HEK293T (cell line): ENCODE measurements at places on chromosomes 12 and 14.

DNA sequence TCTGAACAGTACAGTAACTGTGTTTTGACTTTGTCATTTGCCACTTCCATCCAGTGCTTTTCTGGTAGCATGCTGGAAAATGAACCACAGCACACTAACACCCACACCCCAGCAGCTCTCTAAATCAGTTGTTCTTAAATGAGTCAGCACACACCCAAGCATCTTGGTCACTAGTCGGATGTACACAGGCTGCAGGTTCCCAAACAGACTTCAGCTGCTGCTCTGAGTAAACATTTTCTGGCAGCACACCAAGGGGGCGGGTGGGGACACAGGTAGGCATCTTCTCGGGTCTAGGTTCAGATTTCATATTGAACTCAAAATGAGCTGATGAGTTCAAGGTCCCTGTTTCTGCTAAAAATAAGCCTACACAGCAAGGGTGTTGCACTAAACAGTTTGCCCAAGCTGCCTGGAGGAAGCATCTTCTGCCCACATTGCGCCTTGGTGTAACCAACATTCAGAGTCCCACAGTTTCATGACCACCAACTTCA, 39.8 kb downstream of the IFNG start:
- no peak for DNase-seq

DNA sequence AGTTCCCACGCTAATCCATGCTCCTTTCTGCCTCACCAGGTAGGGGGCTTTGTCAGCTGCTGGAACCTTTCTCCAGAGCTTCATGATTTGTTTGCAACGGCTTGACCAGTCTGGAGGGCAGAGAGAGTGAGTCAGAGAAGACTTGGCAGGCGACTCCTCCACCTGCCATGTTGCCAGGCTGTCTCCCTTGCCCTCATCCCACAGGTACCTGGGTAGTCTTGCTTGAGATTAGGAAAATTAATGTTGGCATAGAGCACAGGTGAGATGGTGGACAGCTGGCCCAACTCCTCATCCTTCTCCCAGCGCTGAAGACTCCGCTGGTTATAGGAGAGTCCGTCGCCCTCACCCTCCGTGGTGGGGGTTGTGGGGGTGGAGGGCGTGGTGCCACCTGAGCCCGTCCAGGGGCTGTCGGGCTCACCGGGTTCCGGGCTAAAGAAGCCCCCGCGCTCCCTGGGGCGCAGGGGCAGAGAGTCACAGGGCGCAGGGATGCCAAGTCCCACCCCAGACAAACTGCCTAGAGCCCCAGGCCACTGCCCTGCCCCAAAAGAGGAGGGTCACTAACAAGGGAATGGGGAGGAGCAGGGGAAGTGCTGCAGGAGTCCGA, 18.6 kb downstream of the KMT2D start:
- DNase-seq = no peak

GRCh38 chr14:37974421-37974820, 233.3 kb upstream of the SSTR1 start:
- no peak for DNase-seq

- peak; percentile 24 for DNase-seq
Observed at GRCh38 chr14:31084385-31084784, 58.2 kb upstream of the STRN3 start.

GRCh38 chr12:63149909-63150712, 890 bp downstream of the AVPR1A start:
- DNase-seq = no peak

DNA sequence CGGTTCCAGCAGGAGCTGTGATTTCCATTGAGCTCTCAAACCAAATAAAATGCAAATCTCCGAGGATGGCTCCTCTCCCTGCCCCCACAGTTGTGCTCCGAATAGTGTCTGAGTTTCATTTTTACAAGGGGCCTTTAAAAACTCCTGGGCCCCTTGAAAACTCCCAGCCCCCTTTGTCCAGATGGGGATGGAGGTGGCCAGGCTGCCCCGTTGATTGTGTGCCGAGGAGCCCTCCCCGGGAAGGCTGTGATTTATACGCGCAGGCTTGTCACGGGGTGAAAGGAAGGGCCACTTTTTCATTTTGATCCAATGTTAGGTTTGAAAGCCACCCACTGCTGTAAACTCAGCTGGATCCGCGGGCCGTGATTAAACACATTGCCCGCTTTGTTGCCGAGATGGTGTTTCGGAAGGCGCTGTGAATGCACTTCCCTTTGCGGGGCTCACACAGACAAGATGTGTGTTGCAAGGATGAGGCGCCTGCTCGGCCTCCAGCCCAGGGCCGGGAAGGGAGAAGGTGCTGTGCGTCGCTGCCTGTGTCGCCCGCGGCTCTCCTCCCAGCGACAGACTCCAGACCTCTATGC, 98.8 kb downstream of the TMEM132C start:
- no peak for DNase-seq

DNA sequence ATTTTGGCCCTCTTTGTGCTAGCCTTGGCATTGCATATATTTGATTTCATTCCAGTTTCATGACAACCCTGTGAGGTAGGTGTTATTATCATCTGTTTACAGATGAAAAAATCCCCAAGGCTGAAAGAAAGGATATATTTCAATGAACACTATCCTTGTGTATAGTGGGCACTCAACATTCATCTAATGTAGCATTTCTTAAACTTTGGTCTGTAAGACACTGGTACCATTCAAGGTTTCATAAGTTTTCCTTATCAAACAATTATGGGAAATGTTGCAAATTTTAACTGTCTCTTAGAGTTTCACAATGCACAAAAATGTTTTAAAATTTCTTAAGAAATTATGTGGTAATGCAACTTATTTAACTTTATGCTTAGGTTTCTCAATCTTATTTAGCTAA, 44.3 kb downstream of the ATP23 start:
- no peak for DNase-seq

DNA sequence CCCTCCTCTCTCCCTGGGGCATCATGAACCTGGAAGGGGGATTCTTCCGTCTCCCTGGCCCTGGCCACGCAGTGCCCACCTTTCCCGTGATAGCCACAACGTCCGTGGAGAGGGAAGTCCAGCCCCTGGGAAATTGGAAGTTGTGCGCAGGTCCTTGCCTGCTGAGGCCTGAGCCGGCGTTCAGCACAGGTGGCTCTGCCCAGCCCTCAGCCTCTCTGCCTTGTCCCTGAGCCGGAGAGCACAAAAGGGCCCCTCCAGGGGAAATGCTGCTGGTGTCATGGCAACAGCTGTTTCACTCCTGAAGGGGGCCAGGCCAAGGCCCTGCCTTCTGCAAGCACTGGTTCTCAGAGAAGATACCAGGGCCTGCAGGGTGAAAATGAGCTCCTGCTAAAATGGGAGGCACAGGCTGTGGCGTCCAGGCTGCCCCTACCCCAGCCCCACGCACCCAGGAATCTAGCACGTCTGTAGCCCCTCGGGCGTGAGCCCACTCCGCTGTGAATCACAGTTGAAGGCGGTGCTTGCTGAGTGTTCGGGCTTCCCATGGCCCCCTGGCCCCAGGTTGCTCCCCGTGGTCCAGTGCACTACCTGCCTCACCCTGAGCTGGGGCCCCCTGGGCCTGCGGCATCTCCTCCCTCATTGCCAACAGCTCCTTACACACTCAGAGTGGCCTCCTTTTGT, 149.4 kb downstream of the ADGRD1 start:
- DNase-seq = no peak

DNA sequence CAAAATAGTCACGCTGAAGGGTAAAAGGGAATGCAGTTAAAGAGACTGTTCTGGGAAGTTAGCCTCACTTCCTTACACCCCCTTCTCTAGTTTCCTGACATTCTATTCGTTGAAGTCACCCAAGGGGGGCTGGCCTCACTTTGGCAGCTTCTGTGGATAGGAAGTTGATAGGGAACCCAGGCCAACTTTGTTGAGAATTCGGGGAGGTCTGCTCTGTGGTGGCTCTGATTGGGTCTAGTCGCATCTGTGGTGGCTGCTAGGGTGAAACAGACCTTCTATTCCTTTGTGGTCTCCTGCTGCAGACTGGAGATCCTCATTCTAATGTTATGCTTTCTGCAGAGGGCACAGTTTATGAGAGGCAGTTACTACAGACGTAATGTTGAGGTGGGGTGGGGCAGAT, 28.8 kb upstream of the GZMB start:
- DNase-seq = no peak

DNA sequence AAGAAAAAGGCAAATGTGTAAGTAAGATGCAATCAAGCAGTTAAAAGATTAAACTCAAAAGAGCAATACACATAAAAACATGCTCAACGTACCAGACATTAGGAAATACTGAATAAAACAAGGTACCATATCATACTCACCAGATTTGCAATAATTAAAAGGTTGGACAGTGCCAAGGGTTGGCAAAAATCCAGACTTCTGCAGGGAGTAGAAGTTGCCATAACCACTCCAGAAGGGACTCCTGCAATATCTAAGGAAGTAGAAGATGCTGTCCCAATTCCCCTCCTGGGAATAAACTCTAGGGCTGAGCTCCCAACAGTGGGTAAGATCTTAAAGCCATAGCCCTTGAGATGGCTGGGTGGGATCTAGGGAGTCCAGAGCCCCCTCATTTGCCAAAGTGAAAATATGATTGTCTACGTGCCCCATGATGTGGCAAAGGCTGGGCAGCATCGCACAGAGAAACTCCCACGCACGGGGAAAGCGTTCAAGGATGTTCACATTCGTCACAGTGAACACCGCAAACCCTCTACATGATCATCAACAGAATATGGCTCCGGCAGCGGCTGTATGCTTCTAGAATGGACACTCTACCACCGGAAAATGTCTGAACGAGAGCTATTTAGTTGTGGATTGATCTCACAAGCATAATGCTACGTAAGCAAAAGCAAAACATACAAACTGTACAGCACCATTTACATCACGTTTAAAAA, 12.3 kb downstream of the KCTD10 start:
- no peak for DNase-seq

GRCh38 chr14:99272899-99273765, 1.1 kb upstream of the BCL11B start:
- DNase-seq = no peak

DNA sequence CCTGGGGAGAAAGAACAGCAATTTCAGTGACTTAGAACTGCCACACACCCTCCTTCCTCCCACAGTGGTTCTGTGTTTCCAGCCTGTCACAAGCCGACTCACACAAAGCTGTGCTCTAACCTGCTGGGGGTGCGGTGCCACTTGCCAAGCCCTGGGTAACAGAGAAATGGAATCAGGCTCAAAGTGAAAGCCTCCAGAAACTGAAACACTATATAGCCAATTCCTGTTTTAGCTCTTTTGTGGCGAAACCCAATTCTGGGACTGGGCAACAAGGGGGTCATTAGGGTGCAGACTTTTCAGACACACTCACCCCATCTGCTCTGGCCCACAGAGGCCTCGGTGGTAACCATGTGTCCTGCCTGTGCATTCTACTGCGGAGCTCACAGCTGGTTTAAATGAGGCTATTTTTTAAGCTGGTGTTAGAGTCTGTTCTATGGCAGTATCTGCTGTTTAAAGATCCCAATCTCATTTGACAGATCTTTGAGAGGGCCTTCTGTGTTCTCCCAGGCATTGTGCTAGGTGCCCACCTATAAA, 15.2 kb upstream of the ACTR6 start:
- DNase-seq = no peak

DNA sequence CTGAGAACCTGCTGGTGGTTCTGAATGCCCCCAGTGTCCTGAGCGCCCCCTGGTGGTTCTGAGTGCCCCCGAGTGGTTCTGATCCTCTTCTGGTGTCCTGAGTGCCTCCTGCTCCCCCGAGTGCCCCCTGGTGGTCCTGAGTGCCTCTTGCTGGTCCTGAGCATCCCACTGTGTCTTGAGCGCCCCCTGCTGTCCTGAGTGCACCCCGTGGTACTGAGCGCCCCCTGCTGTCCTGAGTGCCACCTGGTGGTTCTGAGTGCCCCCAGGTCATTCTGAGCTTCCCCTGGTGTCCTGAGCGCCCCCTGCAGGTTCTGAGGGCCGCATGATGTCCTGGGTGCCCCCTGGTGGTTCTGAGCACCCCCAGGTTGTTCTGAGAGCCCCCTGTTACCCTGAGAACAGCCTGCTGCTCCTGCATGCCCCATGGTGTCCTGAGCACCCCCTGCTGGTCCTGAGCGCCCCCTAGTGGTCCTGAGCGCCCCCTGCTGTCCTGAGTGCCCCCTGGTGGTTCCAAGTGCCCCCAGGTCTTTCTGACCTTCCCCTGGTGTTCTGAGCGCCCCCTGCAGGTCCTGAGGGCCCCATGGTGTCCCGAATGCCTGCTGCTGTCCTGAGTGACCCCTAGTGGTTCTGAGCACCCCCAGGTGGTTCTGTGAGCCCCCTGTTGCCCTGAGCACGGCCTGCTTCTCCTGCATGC, 1165.4 kb downstream of the TMEM121 start:
- peak; percentile 9 for DNase-seq

- DNase-seq = no peak
Observed at GRCh38 chr12:23368590-23368989, 580.9 kb downstream of the SOX5 start.

DNA sequence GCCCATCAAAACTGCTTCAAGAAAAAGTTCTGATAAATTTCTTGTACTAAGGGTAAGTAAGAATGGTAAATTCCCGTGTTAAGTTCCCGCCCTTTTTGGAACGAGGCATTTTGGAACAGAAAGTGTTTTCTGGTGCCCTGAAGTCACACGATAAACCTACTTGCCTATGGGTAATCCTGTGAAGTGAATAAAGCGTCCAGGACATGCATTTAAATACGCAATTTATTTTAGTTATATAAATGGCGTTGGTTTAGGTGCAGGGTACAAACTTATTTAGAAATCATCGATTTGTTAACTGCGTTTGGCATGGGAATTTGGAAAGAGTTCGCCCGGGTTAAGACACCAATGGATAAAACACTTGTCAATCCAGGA, 715 bp upstream of the RAP1B start:
- no peak for DNase-seq

- no peak for DNase-seq
Observed at GRCh38 chr12:113359133-113359938, 949 bp downstream of the PLBD2 start.

GRCh38 chr12:130650131-130650530, 66.0 kb downstream of the RIMBP2 start:
- no peak for DNase-seq

DNA sequence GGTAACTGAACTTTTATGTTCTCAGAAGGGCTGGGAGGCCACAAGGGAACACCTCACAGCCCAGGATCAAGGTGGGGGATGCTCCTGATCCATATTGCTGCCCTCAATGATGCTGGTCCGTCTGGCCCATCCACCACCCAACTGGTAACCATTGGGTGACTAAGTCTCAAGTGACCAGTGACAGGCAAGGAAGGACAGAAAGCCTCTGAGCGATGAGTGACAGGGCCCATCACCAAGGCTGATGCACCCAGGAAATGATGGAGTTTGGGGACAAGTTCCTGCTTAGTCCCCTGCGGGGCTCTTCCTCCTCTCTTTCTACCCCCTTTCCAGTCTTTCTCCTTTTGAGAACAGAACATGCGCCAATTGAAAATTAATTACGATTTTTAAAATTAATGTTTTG, 2.6 kb upstream of the MMP19 start:
- DNase-seq = no peak
